ENCODE measurements at places on chromosomes 4 and X.

DNA sequence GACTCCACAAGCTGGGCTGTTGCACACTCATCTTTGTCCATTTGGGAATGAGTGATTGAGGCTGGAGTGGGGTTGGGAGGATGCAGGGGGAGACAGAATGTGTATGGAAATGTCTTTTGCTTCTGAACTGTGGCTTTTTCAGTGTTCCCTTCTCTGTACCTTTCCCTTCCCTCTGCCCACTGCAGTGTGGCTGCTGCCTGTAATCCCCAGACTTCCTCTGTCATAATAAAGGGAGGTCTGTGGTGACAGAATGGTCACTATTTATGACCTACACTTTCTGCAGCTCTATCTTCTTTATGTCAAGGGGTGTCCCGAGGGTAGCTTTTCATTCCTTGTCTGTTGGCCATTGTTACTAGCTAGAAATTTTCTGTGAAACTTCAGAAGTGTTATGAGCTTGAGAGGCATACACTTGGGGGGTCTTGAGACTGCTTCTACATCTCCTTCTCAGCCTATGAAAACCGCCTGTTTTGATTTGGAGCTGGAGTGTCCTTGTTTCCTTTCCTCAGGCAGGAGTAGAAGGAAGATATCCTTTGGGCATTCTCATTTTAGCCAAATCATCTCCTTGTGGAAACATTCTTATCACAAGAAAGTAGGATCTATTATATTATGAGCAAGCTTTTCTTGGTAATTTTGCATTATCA, 63.0 kb downstream of the ANK2 start:
- DNase-seq = no peak

DNA sequence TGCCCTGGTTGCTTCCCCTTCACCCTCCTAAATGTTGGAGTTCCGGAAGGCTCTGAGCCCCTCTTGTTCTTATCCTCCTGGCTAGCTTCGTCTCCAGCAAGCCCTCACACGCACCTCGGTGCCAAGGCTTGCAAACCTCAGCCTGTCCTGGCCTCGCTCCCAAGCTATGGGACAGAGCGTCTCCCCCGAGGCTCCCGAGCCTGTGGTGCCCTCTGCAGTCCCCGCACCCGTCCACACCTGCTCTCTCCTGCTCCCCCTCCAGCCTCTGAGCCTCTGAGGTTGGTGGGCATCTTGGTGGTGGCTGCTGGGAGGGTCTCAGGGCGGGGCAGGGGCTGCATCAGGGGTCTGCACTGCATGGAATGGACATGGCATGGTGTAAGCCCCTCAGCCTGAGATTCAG, 63.2 kb downstream of the TRMT44 start:
- DNase-seq = no peak

DNA sequence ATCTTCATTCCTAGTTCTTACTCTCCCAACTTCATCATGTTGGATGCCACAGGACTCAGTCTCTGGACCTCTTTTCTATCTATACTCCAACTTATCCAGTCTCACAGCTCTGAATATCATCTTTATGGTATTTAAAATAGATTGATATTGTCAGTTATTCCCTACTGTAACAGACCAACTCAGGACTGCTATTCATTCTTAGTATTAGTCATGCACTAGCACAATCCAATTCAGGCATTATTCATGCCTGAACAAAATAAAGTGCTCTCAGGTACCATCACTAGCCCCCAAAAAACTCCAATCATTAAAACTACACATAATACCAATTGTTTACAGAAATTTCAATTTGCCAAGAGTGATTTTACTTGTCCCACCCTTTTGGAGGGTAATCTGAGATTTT, 37.7 kb downstream of the FRYL start:
- DNase-seq = no peak

DNA sequence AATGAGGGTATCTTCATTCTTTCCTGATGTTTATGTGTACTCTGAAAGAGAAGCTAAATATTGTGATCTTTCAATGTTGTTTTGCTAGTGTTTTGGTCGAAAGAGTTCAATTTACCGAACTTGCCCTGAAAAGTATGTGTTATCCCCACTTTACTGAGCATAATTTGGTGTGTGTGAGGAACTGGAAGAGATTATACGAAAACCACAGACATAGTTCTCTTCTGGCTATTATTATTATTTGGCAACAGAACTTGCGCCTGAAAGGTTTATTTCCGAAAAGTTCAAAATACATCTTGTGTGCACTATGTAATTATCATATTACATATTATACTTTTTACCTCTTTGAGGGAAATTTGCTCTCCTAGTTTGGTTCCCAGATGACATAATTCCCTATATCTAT, 232.5 kb upstream of the INTU start:
- DNase-seq = no peak

GRCh38 chr4:10737337-10737736, 52.8 kb upstream of the CLNK start:
- DNase-seq = no peak

GRCh38 chr4:25769251-25769650, 93.5 kb downstream of the SEL1L3 start:
- no peak for DNase-seq

DNA sequence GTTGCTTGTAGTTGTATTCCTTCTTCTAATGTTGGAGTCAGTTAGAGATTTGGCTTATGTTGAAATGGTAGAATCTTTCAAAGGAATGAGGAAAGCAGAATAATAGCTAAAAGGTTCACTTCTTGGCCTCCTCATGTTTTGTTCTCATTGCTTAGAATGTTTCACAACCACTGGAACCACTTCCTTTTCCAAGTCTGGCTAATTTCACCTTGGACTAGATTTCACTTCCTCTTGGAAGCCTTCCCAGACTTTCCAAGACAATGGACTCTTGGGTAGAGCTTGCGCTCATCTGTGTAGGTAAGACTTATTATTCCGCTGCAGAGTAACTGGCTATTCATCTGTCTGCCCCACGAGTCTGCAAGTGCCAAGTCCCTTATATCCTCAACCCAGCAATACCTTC, 8.3 kb downstream of the SPATA18 start:
- no peak for DNase-seq

All from activated T-cell treated with anti-CD3 and anti-CD28 coated beads, Interleukin-2, amount 50 U/mL, for 1 hour (primary cell).